Naive thymus-derived CD4-positive, alpha-beta T cell (primary cell): ENCODE measurements at places on chromosomes 13 and 19. TPM values are rescaled to one million over a fixed set of nuclear protein-coding genes. Genes with fewer than 3 reads are reported as not detected.

Gene CGB5
- total RNA-seq, result not detected

Gene F10
- total RNA-seq, result not detected

Gene PEAK3
- 3.9 TPM for total RNA-seq

Gene TPGS1
- 21.2 and 21.6 TPM in 2 replicates for total RNA-seq

Gene SYMPK
- 81.3 TPM for total RNA-seq

Gene TBC1D4
- total RNA-seq, result 68.0 TPM

Gene FPR1
- total RNA-seq, result 68.2 TPM

Gene SYNE4
- total RNA-seq, result 3.0 TPM

Gene PALM
- total RNA-seq, result not detected

Gene PSG6
- not detected for total RNA-seq

Gene ZNF439
- total RNA-seq, result 21.9 TPM

Gene SLC7A1
- 28.8 TPM for total RNA-seq

Gene RFXAP
- total RNA-seq, result 12.4 TPM

Gene SIGLEC11
- 0.46 TPM for total RNA-seq

Gene OR4F17
- total RNA-seq, result not detected in 2 replicates

Gene GAPDHS
- not detected for total RNA-seq

Gene ADGRE1
- 10.1 TPM for total RNA-seq

Gene VMAC
- 39.4 TPM for total RNA-seq

Gene ATP11A
- 90.9 TPM for total RNA-seq

Gene ADAMTS10
- 78.7 TPM for total RNA-seq

Gene WASF3
- not detected for total RNA-seq

Gene CYP4F12
- not detected in 2 replicates for total RNA-seq

Gene TTC9B
- not detected for total RNA-seq

Gene WDR88
- total RNA-seq, result not detected

Gene IZUMO4
- 19.2 TPM for total RNA-seq
